ENCODE measurements at places on chromosomes 7 and 10.

DNA sequence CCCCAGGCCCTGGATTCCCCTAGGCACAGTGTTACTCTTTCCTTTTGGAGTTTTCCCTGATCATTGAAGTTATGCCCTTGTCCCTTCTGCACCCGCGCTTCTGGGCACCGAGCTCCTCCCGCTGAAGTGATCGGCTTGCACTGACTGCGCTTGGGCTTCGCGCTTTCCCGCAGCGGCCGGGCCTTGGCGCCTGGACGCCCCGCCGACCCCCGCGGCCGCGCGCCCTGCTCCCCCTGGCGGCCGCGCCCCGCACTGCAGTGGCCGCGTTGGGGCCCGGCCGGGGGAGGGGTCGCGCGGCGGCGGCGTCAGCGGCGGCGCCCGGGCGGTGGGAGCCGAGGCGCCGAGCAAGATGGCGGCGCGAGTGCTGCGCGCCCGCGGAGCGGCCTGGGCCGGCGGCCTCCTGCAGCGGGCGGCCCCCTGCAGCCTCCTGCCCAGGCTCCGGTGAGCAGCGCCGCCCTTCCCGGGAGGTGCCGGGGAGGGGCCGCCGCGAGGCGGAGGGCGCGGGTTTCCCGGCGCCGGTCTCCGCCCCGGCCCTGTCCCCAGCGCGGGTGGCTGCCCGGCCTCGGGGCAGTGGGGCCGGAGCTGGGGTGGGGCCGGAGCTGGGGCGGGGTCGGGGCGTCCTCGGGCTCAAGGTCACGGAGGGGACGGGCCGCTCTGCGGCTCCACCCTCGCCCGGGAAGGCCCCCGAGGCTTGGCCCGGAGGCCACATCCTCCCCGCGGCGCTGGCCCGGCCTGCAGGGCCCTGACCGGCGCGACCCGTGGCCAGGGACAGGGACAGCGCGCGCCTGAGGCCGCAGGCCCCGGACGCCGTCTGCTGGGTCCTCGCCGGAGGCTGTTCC lies at the start of gene NIPSNAP2:
Gene NIPSNAP2 (plus strand): TSS at position 325 of the 839 bp plus-strand sequence. CDS start 25 bp downstream, at position 350.
- DNase-seq: peak; percentile 46

DNA sequence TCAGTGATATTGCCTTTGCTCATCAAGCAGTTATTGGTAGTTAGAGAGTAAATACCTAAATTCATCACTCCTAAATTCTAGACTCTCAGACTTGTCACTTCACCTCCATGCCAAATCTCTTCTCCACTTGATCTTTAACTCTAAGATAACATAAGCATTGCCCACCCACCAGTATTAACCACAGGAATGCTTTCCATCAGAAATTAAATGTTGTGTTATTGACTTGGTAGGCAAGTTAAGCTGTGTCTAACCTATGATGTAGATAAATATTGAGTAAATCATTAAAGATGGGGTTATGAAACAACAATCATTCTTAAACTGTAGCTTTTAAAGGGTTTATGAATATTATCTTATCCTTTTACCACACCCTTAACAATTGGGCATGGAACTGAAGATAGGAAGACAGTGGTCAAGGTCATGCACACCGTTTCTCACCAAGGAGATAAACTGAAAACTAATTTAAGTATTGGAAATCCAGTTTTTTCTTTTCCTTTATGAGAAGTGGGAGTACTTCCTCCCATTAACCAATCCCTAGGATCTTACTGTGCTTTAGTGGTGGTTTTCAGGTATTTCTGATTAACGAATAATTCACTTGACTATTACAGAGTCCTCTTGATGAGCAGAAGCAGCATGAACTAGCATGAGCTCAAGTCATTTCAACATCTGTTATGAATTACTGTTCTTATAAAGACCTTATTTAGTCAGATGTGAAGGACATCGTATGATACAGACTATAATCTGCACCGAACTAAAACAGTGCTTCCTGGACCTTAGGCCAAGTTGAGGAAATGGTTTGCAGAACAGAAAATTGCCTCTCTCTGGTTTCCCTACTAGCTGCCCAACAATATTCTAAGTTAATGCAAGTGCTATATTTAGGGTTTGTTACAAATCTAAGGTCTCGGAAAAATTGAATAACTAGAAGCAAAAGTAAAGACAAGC lies 142.0 kb downstream of the LCOR start:
- DNase-seq: no peak

- DNase-seq: no peak
These were observed 203.6 kb downstream of the VTI1A start for GRCh38 chr10:112650588-112651030.

DNA sequence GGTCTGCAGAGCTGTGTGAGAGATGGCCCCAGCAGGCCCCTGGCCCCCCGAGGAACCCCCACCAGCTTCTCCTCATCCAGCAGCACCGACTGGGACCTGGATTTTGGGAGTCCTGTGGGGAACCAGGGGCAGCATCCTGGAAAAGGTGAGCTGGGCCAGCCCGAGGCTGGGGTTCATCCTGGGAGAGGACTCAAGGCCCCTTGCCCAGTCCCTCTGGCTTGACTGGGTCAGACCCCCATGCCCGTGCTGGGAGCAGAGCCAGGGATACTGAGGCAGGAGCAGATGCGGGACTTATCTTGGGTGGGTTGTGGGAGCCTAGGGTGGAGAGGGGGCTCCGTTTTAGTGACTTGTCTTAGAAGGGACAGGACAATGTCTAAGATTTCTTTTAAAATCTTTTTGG lies 47.5 kb downstream of the ZNF467 start:
- DNase-seq: no peak

DNA sequence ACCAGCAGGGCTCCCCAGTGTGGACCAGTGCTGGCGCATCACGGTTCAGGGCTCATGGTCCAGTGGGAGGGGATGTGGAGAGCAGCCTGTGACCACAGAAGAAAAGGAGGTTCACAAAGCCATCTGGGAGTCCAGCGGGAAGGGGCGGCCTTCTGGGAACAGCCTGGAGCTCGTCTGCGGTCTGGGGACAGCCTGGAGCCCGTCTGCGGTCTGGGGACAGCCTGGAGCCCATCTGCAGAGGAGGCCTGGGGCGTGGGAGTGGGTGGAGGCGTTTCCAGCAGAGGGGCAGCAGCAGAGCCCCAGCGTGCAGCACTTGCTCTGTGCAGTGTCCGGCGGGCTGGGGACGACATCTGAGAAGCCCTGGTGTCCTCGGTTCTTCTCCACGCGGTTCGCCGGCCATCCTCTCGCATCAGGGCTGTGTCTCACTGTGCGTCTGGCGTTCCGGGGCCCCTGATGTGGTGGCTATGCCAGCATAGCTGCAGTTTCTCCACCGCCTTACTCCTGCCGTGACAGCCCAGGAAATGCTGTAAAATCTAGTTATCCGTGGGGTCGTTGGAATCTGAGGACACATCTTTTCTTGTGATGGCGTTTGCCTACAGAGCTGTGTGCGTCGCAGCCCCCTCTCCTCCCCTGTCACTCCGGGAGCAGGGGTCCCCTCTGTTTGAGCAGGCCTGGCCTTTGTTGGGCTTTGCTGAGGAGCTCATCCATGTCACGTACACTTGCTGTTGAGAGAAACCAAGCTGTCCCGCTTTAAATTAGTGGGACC lies 104.6 kb downstream of the INPP5A start:
- DNase-seq: no peak

- DNase-seq: no peak
These were observed 338.5 kb downstream of the SEMA3D start for GRCh38 chr7:84848219-84848973.

DNA sequence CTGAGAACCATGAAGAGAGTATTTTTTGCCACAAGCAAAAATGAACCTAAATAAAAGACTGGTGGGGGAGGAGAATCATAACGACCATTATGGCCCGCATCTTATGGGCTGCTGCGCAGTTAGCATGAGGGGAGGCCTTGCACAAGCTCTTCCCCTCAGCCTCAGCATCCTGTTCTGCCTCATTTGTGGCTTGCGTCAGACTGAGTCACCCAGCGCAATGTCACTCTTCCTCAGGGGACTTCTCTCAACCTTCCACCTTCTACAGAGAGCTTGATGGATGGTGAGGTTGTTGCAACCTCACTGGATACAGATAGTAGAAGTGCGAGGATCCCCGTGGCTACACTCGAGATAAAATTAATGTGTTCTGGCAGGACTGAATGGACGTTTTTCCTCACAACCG lies 16.8 kb upstream of the GPR15LG start:
- DNase-seq: no peak

DNA sequence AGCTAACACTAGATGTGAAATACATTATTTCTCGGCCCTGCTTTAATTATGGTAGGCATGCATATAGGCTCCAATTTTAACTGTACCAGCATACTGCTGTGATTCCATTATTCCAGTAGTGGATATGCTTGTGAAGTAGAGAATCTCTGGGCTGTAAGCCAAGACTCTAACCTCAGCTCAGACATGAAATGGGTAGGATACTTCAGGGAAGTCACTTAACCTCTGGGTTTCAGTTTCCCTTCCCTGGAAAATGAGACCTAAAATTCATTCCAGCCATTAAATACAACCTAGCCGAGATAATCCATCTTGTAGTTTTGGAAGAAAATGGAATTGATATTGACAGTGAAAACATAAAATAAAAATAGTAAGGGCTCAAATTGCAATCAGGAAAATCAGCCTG lies 59.6 kb upstream of the TRIL start:
- no peak for DNase-seq

GRCh38 chr7:97513326-97513725 lies 218.6 kb upstream of the TAC1 start:
- DNase-seq: no peak

DNA sequence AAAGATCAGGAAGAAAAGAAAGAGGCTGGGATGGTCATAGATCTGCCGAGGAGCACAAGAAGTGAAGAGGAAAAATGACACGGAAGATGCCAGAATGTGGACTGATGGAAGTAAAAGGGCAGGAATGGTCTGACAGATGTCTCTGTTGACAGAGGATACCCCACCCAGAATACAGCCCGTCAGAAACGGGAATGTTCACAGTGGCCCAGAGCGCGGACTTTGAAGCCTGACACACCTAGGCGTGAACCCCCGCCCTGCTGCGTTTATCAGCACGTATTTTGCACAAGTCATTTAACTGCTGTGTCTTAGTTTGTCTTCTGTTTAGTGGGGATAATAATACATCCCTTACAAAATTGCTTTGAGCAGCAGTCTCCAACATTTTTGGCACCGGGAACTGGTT lies 27.1 kb downstream of the AKR1B1 start:
- DNase-seq: no peak

- DNase-seq: no peak
These were observed 56.2 kb downstream of the SEMA3D start for GRCh38 chr7:85130702-85131101.

DNA sequence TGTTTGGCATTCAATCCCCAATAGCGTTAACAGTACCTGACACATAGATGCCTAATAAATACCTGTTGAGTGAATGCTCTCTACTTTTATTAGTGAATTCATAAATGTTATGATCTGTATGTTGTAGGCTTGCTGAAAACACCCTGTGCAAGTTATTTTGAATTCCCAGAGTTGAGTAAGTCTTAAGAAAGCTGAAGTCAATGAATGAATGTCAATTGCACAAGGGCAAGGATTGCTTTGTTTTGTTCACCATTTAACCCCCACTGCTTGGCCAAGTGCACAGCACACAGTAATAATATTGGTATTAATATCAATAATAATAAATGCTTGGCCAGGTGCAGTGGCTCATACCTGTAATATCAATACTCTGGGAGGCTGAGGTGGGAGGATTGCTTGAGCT lies 10.2 kb downstream of the CPA1 start:
- DNase-seq: no peak

DNA sequence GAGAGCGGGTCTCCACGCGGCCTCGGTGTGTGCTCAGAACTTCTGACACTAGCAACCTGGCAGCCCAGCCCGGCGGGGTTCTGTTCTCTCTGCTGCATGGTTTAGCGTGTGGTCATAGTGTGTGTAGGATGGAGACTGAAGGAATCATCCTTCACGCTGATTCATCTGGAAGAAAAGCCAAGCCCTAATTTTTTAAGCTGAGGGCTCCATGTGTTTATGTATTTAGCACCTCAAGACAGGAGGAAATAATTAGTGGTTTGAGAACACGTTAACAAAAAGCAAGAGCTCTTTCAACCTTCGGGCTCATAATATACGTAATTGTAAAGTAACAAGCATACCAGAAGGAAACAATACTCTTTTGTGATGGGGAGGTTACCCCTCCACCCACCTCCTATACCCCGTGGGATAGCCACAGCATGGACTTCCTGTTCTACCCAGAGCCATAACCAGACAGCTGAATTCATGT lies 504.6 kb upstream of the MKI67 start:
- DNase-seq: no peak

GRCh38 chr10:30770816-30771215 lies 141.3 kb upstream of the LYZL2 start:
- no peak for DNase-seq

DNA sequence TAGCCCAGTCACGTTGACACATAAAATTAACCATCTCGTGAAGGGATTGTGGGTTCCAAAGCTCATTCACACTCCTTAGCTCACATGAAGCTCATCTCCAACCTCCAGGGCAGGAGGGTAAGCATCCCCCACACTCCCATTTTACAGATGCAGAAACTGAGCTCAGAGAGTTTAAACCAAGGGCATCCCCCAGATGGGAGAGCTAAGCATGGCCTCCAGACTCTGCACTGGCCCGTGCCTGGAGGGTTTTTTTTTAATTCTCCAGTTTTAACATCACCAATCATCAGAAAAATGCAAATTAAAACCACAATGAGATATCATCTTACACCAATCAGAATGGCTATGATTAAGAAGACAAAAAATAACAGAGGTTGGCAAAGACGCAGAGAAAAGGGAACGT lies 53.3 kb upstream of the TCF7L2 start:
- DNase-seq: peak; percentile 6

GRCh38 chr7:22066522-22066921 lies 120.8 kb upstream of the CDCA7L start:
- no peak for DNase-seq

DNA sequence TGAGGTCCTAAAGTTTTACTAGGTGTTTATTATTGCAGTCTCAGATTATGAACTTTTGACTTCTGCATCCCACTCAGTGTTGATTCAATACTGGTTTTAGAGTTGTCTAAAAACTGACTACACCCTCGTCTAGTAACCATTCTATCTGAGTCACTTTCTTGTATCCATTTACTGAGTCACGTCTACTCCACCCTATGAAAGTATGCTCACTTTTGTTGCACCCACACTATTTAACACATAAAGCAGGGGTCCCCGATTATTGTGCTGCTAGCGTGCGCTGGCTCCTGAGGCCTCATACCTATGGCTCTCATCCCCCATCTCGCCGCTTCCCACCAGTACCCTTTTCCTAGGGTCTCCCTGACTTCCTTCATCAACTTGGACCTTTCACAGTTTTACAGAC lies 2.0 kb downstream of the SAMD9 start:
- DNase-seq: no peak

DNA sequence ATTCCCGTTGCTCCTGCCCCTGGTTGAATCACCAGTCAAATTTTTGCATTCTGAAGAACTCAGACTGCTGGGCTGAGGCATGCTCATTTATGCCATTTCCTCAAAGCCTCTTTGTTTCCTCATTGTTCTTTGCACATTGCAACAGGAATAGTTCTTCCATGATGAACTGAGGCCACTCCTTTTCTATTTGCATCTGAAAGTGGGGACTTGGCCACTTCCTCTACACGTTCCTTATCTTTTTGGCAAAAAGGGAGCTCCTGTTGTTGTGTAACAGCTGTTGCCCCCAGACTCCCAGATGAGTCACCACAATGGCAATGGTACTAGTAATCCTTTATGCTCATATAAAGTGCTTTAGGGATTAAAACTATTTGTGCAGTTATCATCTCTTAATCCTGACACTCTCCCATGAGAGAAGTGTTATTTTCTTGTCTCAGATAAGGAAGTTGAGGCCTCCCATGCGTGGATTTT lies 20.1 kb upstream of the ITPRID1 start:
- peak; percentile 16 for DNase-seq

GRCh38 chr7:17560966-17561365 lies 262.5 kb downstream of the AHR start:
- DNase-seq: no peak
